Hindlimb muscle (tissue), 1 donor: ENCODE measurements at places on chromosomes 6 and 20.

GRCh38 chr20:24494460-24494920 is 25.1 kb downstream of the SYNDIG1 start:
- no peak for DNase-seq

GRCh38 chr6:134138226-134138975 is 86.0 kb upstream of the SLC2A12 start:
- no peak for DNase-seq

GRCh38 chr20:7291323-7291943 is 523.9 kb downstream of the BMP2 start:
- no peak for DNase-seq

DNA sequence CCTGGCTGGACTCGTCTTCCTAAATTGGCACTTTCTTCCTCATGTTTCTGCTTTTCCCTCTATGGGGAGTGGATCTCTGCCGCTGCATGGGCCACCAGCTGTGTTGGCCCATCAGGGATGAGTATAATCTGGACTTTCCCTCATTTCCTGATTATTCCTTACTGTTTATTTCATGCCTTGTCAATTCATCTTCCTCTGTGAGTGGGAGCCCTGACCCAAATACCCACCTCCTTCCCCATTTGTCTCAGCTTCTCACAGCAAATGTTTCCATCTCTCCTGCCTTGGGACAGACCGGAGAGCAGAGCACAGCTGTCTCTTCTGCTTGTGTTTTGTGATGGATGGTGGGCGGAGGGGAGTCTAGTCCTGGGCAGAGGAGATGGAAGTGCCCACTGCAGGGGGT is 212.7 kb downstream of the UST start:
- DNase-seq, result no peak

DNA sequence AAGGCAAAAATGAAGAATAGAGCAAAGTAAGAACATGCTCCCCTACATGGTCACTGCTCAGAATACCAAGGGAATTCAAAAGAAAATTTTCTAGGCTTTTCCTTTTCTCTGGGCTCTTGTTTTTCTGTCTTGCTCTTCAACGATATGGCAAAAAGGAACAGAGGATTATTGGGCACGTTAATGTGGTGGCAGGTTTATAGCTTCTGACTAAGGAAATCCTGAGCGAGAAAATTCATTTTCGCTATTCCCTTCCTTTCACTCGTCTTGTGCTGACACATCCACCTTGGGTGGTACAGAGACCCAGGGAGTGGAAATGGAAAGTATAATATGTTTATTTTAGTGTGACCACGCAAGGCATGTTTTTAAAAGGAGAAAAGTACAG is 132.8 kb downstream of the TRIM27 start:
- DNase-seq, result no peak

- no peak for DNase-seq
Observed at GRCh38 chr6:110476046-110476849, at the start of gene SLC22A16. Gene SLC22A16 (minus strand): TSS chr6:110476613. CDS start chr6:110476574, 39 bp downstream.

GRCh38 chr6:85008296-85009009 is 244.1 kb upstream of the TBX18 start:
- DNase-seq, result peak; percentile 59

- DNase-seq, result peak; percentile 98
Observed at GRCh38 chr6:117674991-117675657, at the start of gene NUS1. Gene NUS1 (plus strand): TSS chr6:117675469. CDS start chr6:117675671, 202 bp downstream.

GRCh38 chr6:99354983-99355382 is 5.5 kb upstream of the FAXC start:
- no peak for DNase-seq

DNA sequence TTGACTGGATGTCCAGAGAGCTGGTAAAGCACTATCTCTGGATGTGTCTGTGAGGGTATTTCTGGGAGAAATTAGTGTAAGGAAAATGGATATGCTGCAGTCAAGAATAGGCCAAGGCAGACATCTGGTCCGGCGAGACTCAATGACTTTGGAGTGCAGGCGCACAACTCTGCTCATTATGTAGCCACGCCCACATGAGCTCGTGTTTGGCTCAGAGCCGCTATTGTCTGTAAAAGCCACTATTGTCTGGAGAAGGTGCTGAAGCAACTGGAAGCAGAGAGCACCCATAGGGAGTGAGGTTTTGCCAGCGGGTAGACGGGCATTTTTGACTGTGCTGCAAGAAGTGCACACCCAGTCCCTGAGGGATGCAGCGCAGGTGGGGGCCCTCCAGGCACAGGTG is 305.0 kb upstream of the POU3F2 start:
- DNase-seq, result no peak

GRCh38 chr20:21257192-21257591 is 45.9 kb upstream of the XRN2 start:
- no peak for DNase-seq

GRCh38 chr20:34268851-34269636 is 27.8 kb downstream of the ASIP start:
- DNase-seq, result peak; percentile 14
